ENCODE measurements at places on chromosomes 7 and 10. TPM values are rescaled to one million over a fixed set of nuclear protein-coding genes. Genes with fewer than 3 reads are reported as not detected.

DNA sequence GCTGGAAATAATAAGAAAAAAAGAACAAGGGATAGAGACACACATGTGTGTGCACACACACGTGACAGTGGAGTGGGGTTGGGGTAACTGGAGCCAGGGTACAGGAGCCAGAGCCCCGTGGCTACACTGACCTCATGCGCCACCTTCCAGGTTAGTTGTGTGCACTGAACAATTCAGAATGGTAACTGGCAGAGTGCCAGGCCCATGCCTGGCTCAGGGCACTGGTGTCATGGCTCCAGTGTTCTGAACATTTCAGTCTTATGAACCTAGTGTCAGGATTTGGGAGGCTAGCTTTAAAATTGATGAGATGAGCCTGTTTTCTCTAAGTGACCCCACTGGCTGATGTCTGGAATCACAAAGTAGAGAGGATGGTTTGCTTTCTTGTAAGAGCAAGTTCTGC is 269.6 kb downstream of the SORCS3 start:
- no peak for DNase-seq

DNA sequence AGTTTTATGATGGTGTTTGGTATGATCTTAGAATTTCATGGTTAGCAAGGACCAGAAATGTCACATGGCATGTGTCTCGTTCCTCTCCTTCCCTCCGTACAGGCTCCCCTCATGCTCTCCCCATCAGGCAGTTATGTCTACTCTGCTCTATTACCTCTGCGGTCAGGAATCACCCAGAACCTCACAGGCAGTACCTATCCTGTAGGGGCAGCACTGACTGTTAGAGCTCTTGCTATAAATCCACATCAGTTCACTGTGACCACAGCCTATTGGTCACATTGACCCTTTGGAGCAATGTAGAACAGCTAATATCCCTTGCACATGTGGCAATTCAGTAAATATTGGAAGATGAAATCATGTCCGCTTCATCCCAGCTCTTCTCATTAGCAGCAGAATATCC is 151.8 kb downstream of the WNT2 start:
- no peak for DNase-seq

DNA sequence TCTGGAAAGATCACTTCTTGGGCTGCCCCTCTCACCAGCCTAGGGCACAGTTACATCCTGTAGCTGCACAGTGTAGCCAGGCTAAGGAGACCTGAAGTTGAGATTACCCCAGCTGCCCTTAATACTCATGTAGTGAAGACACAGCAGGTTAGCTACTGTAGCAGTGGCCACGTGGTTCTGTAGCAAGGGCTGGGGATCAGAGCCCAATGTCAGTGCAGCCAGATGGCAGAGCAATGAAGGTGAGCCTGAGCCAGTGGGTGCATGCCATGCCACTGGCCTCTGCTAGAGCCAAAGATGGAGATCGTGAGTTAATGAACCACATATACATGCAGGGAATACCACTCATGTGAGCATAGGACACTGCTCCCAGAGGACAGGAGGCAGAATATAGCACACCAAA is 15.5 kb downstream of the AMPH start:
- no peak for DNase-seq

GRCh38 chr10:124886195-124886594 is 55.7 kb upstream of the ZRANB1 start:
- no peak for DNase-seq

- DNase-seq = no peak
Measured at GRCh38 chr7:6575281-6576023, 1.8 kb upstream of the ZDHHC4 start.

DNA sequence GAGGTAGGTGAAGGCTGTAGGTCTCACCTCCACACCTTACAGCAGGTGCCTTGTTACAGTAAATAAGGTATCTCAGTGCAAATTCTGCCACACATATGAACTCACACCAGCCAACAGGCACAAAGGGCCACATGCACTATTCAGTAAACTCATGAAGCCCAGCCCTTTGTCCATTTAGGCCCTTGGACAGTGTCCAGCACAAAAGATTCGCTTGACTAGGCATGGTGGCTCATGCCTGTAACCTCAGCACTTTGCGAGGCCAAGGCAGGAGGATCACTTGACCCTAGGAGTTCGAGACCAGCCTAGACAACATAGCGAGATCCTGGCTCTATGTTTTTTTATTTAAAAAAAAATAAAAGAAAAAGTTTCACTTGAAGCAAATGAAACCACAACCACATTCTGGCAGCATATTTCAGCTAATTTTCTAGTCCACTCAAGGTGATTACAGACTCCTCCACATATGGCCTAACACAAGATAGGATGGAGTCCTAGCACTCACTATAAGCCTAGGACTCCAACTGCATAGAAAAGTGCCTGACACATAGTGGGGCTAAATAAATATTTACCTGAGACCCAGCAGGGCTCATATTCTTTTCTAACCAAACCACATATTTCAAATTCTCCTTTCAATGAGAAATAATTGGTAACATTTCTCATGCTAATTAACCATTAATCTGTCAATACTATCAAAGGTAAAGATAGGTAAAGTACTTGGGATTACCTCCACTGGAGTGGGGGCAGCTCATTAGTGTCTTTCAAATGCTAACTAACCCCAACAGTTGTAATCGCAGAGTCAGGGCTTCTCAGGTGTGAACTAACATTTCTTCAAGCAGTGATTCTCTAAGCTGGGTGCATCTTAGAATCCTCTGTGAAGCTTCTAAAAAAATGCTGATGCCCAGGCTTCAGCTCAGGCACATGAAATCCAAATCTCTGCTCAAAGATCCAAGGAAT is 4.5 kb upstream of the ANKRD1 start:
- no peak for DNase-seq

GRCh38 chr10:115654961-115655360 is 561.8 kb downstream of the ATRNL1 start:
- no peak for DNase-seq

GRCh38 chr10:26177341-26177740 is 39.2 kb upstream of the GAD2 start:
- no peak for DNase-seq

DNA sequence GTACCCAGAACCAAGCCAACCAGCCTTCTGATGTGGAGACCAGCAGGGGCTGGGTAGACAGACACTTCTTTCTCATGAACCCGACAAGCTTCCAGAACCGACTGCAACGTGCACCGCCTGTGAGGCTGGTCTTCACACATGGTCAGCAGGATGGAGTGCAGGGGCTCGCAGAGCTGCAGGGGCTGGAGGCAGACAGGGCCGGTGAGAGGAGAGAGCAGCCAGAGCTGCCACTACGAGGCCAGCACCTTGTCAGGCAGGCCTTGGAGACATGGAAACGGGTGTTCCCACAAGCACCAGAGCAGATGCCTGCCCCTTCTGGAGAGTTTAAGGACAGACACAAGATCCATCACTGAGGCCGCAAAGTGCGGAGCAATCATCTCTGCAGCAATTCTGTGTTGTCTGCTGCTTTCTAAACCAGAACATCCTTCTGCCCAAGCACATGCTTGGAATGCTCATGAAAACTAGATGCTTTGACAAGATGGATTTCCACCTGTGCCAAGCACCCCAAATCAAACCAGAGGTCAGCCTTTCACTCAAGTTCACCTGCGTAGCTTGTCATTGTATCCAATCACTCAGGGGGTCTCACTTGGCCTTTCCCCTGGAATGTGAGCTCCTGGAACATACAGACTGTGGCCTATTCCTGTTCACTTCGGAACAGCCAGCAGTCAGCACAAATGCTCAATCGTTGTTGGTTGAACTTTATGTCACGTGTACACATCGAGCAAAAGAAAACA is 32.2 kb downstream of the FRMPD2 start:
- no peak for DNase-seq

- no peak for DNase-seq
Measured at GRCh38 chr7:65746398-65746669, 126.5 kb upstream of the VKORC1L1 start.

- no peak for DNase-seq
Measured at GRCh38 chr7:100059251-100059739, 9.7 kb downstream of the ZSCAN21 start.

- no peak for DNase-seq
Measured at GRCh38 chr10:58322072-58322834, 12.6 kb upstream of the UBE2D1 start.

DNA sequence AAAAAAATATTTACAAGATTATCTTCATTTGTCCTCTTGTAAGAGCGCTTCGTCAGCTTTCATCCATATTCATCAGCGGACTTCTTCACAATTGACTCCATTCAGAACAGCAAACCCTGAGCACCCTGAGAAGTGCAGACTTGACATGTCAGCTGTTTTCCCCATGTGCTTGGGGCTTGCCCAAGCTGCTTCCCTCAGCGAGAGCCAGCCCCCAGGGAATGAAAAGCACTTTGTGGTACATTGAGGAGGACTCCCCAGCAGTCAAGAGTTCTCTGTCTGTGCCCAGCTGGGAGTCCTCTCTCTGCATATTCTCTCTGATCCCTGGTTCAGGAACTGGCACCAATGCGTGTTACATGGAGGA is 22.7 kb downstream of the HKDC1 start:
- no peak for DNase-seq

- DNase-seq = no peak
Measured at GRCh38 chr7:2927592-2927991, 83.5 kb upstream of the GNA12 start.

DNA sequence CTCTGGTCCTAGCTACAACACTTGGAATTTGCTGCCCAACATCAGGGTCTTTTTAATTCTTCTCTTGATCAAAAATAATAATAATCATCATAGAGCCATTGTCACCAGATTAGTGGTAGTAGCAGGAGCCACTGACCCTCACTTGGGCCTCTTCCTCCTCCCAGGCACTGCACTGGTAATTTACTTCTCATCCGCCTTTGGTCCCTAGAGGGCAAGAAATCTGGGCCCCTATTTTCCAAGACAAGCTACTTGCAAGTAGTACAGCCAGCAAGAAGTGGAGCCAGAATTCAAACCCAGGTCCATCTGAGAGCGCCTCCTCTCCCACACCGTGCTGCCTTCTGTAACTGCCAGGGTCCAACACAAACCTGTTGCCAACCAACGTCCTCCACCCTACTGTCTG is 121.2 kb downstream of the SPDYE5 start:
- no peak for DNase-seq

- no peak for DNase-seq
Measured at GRCh38 chr7:77649716-77650349, 46.4 kb upstream of the RSBN1L start.

DNA sequence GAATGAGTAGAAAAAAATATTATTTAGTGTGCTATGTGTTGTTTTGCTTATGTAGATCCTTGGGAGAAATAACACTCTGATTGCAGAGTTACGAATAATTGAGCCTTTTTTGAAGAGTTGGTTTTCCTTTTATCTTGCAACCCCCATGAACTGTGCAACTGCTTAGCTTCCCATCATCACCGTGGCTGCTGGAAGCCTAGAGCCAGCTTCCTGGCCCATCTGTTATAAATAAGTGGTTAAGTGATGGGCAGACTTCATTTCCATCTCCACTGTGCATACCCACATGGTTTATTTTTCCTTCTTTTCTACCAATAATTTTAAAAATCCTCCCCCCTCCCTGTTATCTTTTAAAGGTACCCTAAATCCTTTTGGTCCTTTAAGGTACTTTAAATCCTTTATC is 554.9 kb upstream of the GALNT17 start:
- DNase-seq = no peak

DNA sequence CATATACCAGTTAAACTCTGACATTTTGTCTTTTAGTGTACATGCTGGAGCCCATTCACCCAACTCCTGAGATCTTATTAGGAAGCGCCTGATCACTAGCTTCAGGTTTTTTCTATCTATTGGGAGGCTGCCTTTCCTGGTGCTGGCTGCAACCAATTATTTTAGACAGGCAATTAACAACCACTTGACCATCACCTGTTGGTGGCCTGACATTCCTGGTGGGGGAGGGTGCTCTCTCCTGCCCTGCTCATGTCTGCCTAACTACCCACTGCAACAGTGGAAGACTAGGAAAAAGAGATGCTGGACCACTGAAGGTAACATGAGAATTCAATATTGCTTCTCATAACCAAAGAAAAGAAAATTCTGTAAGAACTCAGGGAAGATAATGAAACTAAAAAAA is 190.3 kb upstream of the GRM3 start:
- no peak for DNase-seq

- DNase-seq = no peak
Measured at GRCh38 chr10:30172673-30173072, 113.3 kb upstream of the JCAD start.

- no peak for DNase-seq
Measured at GRCh38 chr10:94108200-94108599, 114.5 kb downstream of the PLCE1 start.

CACNB2 gene
- total RNA-seq = 26.2 TPM

TDRD1 gene
- 1.7 TPM for total RNA-seq

CC2D2B gene
- total RNA-seq = 0.41 TPM

ADD3 gene
- total RNA-seq = 141 TPM

ACBD7 gene
- total RNA-seq = not detected

HECW1 gene
- 1.6 TPM for total RNA-seq

FXYD4 gene
- not detected for total RNA-seq

MINDY4 gene
- 4.7 TPM for total RNA-seq

CDK14 gene
- total RNA-seq = 5.4 TPM

PRLHR gene
- not detected for total RNA-seq

SNCG gene
- 22.1 TPM for total RNA-seq

Measured in mucosa of descending colon (tissue), 3 donors.